ENCODE measurements at places on chromosomes 4 and X.
A peak's percentile ranks its signal among the peaks of the same experiment; 100 is the strongest.

GRCh38 chrX:20596856-20597255, 330.1 kb upstream of the RPS6KA3 start:
- DNase-seq, result no peak

DNA sequence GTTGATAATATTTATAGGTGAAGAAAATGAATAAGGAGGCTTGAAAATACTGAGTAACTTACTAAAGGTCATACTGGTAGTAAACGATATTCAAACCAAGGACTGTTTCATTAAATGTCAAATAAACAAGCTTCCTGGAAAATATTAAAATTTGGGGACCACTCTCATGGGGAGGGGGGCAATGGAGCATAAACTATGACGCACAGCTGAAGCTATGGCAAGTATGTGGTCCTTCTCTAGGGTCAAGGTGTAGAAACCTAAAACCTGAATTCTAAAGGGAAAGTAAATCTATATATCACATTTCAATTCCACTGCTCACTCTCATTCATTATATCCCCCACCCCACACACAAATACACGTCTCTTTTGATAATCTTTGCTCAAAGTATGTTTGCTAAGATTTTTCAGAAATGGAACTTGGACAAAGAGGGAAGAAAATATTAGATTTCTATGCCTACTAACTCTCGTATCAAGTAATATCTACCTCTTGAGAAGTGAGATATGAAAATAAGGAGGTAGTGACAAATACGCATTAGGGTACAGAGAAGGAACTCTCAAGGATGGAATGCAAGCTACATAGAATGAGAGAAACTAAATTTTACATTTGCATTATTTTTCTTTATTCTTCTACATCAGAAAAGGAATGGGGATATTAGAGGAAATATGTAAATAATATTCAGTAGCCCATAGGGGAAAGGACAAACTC, 84.6 kb downstream of the PDS5A start:
- no peak for DNase-seq

GRCh38 chr4:134382478-134383227, 181.1 kb upstream of the PABPC4L start:
- no peak for DNase-seq

DNA sequence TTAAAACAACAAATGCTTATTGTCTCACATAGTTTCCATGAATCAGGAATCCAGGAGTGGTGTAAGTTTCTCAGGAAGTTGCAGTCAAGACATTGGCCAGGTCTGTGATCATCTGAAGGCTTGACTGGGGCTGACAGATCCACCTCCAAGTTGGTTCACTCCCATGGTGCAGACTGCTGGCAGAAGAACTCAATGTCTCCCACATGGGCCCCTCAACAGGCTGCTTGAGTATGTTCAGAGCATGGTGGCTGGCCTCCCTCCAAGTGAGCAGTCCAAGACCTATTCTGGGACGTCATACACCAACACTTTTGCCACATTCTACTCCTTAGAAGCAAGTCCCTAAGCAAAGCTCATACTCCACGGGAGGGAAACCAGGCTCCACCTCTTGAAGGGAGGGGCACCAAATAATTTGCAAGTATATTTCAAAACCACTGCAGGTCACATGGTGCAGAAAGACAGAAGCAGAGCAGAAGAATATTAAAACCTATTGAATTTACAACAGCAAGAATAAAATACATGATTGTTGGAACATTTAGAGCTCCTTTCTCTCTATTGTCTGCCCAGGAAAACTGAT, 35.3 kb downstream of the LGI2 start:
- no peak for DNase-seq

GRCh38 chrX:16711893-16712547, 449 bp downstream of the CTPS2 start:
- DNase-seq, result peak; percentile 12

DNA sequence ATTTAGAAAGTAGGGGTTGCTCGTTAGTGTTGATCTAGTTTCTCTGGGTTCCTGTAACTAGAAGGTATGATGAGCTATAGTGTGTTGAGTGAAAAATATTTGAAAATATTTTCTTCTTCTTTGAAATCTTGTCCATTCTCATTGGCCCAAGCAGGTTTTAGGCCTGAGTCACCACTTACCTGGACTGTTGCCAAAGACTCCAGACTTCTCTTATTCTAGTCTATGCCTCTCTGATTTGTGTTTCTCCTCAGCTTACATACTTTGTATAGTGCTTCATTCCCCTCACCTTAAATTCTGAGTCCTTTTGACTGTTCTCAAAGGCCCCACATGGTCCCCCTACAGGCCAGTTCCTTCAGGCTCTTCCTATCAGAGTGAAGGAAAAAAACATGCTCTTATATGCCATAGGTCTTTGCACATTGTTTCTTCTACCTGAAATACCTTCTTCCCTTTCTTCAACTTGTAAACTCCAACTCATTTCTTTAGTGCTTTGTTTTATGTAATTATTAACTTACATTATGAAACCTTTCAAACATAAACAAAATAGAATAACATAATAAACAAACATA, 258.2 kb downstream of the PPP1R2C start:
- no peak for DNase-seq
